ENCODE measurements at places on chromosomes 5 and 9.

DNA sequence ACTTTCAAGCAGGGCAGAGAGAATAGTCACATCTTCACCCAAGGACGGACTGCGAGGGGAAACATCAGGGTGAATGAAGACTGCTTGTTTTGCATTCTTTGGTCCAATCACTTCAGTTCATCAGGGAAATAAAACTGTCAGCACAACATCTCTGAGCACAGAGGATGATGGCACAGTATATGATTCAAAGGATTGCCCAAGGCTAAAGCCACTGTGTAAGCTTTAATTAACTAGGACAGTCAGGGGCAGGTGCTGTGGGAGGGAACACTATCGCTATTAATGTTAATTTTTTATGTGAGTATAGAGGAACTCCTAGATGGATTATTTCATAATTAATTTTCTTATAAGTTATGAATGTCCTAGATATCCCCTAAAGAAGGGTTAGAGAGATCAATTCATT is 112.1 kb downstream of the BASP1 start:
- DNase-seq = no peak

DNA sequence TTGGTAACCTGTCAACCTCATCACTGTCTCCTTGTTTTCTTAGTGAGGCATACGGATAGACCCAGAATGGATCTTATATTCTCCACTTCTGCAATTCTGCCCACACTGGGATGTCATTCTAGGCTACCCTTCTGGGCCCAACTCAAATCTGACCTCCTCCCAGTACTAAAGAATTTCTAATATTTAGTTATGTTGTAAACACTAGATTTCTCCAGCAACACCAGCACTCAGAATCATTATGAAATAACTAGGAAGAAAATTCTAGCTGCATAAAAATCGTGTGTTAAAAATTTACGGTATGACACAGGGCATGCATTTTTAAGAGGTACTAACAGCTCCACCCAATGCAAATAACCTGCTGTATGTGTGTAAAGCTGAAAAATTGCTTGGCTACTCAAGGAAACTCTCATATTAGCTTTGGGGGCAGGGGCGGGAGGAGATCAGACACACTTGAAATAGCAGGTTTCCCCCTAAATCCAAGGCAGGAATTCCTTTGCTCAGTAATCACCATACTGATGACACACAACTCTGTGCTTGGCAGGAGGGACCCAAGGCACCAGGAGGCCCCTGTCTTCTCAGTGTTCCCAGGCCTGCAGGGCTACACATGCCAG is 27.3 kb downstream of the MACROH2A1 start:
- DNase-seq = no peak

DNA sequence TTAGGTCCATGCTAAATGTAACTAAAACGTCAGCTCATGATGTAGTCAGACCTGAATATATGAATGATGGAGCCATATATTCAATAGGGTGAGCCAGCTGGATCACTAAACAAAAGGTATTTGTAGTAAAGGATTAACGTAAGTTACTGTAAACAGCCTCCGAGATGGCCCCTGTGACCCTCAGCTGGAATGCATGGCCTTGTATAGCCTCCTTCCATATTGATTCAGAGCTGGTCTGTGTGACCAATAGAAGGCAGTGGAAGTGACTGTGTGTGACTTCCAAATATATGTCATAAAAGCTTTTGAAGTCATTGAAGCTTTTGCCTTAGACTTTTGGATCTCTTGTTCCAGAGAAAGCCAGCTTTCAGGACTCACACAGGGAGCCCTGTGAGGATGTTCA is 154.4 kb upstream of the CHD1 start:
- DNase-seq = no peak

DNA sequence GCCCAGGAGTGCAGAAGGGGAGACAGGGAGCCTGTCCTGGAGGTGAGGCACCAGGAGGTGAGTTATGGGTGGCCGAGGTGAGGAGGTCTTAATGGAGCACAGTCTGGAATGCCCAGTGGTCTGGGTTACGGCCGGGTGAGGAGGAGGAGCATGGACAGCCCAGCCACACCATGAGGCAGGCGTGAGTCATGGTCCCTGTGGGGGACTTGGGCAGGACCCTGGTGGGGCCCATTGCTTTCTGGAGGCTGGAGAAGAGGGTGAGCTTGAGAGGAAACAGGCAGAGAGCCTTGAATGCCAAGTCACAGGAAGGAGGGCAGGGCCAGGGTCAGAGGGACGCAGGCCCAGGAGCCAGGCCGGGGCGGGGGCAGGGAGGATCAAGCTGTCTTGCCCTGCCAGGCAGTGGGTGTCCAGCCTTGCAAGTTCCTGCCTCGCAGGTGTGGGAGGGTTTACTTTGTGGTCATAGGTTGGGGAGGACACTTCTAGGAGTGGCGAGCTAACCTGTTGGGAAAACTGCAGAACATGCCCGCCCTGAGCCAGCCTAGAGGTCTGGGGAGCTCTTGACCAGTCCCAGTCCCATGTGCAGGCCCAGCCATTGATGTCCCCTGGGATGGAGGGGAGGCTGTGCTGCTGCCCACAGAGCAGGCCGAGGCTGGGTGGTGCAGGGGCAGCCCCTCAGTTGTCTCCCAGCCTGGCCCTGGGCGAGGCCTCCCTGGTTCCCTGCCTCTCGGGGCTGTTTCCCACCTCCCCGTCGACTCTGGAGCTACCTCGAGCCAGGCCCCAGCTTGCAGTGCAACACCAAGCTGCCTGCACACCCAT is 2.8 kb downstream of the CACNA1B start:
- no peak for DNase-seq

DNA sequence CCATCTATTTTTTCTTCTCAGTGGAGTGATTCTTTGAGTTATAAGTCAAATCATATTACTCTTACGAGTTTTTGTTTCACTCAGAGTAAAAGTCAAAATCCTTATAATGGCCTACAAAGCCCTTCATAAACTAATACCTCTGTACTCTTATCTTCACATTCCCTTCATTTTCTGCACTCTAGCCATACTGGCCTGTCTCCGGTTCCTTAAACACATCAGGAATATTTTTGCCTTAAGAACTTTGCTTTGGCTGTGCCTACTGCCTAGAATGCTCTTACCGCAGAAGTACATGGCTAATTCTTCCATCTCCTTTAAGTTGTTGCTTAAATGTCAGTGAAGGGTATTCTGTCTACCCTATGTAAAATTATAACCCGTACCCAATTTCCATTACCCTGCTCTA is 132.9 kb upstream of the GRHPR start:
- DNase-seq = no peak

DNA sequence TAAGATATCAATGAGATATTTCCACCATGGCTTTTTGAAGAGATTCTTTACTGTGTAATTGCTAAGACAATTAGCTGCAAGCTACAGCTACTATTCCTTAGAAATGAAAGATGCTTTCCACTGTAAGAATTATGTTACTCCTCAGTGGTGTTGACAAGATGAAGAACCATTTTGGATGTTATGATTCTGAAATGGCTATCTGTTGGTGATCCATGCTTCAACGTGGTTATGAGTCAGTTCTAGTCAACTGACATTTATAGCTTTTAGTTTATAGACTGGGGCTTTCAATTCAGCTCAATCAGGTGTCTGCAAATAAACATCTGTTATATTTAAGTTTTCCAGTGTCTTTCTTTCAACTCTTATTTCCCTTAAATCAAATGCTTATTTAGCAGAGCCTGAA is 93.7 kb downstream of the SGCD start:
- DNase-seq = no peak

DNA sequence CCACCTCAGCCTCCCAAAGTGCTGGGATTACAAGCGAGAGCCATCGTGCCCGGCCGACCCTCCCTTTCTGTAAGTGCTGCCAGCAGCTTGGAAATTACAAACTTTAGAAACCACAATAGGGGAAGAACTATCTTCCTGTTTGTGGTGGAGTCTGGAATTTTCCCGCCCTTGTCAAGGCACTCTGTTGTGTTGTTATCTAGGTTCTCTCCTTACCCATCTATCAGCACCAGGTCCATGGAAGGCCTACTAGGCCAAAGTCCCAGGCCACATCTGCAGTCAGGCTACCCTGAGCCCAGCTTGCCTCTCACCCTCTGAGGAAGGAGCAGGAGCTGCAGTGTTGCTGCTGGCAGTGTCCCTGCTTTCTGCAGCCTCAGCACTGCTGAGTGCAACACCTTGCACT is 214.9 kb downstream of the MCTP1 start:
- DNase-seq = no peak

DNA sequence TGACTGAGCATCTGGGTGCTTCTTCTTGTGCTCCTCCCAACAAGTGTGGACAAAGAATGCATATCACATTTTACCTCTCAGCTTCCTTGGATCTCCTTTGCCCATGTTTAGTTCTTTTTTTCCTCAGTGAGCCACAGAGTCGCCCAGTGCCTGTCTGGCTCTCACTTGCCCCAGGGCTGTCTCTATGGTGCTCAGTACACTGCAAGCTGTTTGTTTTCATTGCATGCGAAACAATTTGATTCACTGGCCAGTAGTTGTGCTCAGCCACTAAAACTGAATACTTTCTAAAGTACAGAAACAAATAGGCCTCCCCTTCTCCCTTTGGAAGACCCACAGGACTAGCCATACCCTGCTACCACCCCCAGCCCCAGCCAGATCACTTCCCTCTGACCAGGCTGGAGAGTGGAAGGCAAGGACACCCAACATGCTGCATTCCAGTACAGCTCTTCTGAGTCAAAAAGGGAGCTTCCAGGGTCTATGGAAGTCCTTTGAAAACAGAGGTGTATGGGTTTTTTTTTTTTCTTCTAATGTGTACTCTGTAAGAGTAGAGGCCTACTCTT is 3.8 kb downstream of the LHFPL2 start:
- no peak for DNase-seq

DNA sequence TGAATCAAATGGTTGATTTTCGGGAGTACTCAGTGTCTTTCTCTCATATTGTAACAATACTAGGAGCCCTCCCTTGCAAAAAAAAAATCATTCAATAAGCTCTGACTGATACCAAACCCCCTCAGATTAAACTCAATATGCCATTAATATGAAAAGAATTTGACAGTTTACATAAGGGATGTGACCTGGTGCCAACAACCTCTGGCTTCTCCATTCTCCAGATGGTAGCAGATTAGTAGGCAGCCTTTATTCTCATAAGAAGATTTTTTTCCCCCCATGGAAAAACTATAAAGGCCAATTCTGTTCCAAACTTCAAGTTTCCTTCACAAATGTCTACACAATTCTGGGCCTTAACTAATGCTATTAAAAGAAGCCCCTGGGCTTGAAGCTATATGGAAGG is 96.5 kb downstream of the EFNA5 start:
- no peak for DNase-seq

DNA sequence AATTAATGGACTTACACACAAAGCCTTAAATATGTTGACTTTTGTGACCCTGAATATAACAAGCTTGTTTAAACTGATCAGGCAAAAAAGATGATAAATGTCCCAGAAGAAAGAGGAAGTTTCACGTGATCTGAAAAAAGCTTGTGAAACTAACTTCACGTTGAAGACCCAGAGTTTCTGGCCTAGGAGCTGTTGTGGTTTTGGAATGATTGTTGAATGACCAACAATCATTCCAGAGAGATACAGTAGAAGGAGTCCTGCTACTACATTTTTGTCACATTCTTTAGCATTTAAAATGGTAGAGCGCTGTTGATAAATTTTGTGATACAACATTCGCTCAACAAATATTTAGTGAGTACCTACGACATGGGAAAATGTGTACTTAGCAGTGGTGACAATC is 143.1 kb upstream of the FBN2 start:
- DNase-seq = no peak

DNA sequence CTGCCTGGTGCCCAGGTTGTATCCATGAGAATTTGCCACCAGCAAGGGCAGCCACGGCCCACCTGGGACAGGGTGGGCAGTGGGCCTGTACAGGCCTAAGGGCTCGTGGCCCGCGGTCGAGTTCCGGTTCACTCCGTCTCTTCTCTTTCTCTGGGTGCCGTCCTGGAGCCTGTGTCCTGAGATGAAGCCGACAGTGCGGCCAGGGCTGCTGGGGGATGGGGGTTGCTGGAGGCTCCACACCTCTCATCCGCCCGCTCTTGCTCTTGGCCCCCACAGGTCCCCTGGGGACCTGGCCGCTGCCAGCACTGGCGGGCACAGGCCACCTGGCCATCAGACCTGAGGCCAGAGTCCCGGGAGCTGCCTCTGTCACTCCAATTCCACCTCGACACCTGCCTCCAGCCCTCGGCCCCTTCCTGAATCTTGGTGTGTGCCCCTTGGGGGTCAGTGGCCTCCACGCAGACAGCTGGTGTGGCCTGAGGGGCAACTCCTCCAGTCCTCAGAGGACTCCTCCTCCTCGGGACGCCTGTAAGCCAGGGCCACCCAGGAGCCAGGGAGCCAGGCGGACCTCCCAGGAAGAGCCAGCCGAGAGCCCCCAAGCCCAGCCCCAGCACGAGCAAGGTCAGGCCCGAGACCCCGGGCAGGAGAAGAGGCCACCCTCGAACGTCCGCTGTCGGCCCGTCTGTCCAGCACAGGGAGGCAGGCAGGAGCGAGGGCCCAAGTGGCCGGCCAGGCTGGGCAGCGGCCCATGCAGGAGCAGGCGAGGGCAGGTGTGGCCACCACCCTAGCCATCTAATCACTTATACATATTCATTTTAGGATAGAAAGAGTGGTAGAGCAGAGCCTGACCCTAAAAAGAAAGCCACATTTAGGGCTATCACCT is 5.2 kb downstream of the LRRC26 start:
- no peak for DNase-seq

DNA sequence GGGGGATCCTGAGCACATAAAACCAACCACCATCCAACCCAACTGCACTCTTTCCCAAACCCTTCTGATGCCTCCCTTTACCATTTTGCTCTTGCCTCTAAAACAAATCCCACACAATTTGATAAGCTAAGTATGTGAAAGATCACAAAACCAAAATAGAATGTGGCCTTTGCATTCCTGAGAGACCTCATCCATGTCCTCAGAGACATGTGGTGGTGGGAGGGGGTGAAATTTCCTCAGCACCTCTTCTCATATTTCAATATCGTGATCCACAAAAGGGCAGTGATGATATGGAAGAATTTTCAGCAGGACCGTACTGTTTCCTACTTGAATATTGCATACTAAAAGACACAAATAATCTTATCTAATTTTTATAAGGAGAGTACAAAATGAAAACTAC is 423.3 kb downstream of the TLE1 start:
- DNase-seq = no peak

- no peak for DNase-seq
These were observed 36.2 kb upstream of the PTCH1 start for GRCh38 chr9:95552814-95553546.

- DNase-seq = no peak
These were observed 219.7 kb upstream of the TUT7 start for GRCh38 chr9:86573886-86574285.

- no peak for DNase-seq
These were observed 10.1 kb downstream of the EDIL3 start for GRCh38 chr5:84374568-84374967.

- no peak for DNase-seq
These were observed 8.9 kb upstream of the PALM2AKAP2 start for GRCh38 chr9:109771087-109771486.

DNA sequence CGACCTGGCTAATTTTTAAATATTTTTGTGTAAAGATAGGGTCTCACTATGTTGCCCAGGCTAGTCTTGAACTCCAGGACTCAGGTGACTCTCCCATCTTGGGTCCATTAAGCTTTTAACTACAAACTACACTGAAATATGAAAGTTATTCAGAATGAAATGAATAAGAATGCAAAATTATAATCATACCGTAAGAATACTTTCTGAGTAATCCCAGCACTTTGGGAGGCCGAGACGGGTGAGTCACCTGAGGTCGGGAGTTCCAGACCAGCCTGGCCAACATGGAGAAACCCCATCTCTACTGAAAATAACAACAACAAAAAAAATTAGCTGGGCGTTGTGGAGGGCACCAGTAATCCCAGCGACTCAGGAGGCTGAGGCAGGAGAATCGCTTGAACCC is 1.1 kb upstream of the ORM1 start:
- no peak for DNase-seq

All from NCI-H1436 treated with DMSO at 0.1 percent for 48 hours (cell line).